H4 (cell line): ENCODE measurements at places on chromosomes 5 and 9. TPM values are rescaled to one million over a fixed set of nuclear protein-coding genes. Genes with fewer than 3 reads are reported as not detected.

GRCh38 chr5:147732291-147732883, 50.1 kb downstream of the JAKMIP2 start:
- DNase-seq = no peak

GRCh38 chr5:107389775-107390148, 281.0 kb downstream of the EFNA5 start:
- no peak for DNase-seq

DNA sequence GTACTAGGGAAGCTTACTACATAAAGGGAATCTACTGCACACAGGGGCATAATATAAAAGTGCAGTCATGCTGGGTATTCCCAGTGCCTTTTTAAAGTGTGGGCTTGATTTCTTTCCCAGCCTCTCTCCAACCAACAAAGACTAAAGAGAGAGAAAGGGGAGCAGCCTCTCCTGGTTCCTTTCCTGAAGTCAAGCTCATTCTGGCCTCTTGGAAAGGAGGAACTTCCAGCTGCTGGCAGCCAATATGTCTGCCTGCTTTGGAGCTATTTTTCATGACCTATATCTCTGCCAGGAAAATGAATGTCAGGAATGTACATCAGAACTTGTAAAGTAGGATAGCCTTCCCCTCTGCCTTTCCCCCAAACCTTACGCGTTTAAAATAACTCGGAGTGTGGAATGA, 57.1 kb downstream of the RAB3C start:
- DNase-seq = no peak

- DNase-seq = no peak
Observed at GRCh38 chr9:136542241-136543040, 3.4 kb downstream of the NOTCH1 start.

GRCh38 chr5:82309091-82309531, 31.0 kb upstream of the RPS23 start:
- DNase-seq = no peak

DNA sequence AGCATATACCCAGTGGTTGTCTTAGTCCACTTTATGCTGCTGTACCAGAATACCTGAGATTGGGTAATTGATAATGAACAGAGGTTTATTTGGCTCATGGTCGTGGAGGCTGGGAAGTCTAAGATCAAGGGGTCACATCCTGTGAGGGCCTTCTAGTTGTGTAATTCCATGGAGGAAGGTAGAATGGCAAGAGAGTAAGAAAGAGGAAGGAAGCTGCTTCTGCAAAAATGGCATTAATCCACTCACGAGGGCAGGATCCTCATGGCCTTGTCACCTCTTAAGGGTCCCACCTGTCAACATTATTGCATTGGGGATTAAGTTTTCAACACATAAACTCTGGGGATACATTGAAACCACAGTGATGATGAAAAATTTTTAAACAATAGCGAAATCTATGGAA, 17.0 kb downstream of the BTNL8 start:
- DNase-seq = no peak

ZNF354C gene
- not detected in 2 replicates for total RNA-seq

TAL2 gene
- total RNA-seq = 0.15 TPM in 1 of 2 replicates, not detected in the other

CDC20B gene
- not detected in 2 replicates for total RNA-seq
